ENCODE measurements at places on chromosomes 16 and 17.

DNA sequence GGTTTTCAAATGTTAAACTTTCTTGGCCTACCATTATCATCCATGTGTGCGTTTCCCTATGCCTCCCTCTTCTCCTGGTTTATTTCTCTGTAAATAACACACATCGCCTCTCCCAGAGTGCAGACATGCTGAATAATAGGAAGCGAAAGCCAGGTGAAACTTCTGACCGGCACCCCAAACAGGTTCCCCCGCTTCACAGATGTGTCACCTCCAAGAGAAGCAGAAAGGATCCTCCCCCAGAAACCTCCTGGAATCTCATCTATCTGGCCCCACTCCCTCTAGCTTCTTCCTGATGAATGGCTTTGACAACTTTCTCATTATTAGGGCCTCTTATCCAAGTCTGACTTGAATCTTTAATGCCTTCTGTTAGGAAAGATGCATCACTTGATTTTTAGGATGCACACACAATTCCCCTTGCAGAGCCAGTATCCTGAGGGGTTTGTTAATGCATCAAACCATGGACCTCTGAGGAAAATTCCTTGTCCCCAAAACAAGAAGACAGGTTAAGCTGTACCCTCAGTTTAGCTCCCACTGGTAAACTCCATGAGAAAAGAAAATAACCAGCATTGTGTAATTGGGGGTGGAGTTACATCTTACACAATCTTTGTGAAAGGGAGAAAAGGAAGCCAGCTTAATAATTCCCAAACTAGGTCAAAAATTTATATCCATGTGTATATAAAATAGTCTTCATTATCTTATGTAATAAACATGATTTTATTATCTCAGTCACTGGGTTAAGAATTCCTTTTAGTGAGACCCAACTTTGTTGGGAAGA lies 20.1 kb upstream of the HYDIN start:
- DNase-seq: no peak

DNA sequence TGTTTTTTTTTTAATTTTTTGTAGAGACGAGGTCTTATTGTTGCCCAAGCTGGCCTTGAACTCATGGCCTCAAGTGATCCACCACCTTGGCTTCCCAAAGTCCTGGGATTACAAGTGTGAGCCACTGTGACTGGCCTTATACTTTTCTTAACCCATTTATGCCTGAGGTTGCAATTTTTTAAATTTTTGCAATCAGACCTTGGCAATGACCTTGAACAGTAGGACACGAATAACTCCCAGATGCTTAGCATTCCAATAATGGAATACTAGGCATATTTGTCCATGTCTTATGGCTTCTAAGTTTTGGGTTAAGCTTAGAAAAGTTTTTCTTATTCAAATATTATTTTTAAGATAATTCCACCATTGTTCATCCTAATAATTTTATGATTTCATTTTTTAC lies 28.3 kb upstream of the TMEM97 start:
- DNase-seq: no peak

- DNase-seq: no peak
Measured at GRCh38 chr16:53753431-53753830, 49.5 kb downstream of the FTO start.

GRCh38 chr16:81526935-81527334 lies 82.3 kb downstream of the CMIP start:
- peak; percentile 25 for DNase-seq
